ENCODE measurements at places on chromosomes 7 and 10. TPM values are rescaled to one million over a fixed set of nuclear protein-coding genes. Genes with fewer than 3 reads are reported as not detected.

Gene ERVW-1
- polyA plus RNA-seq = 0.06 TPM

Gene CACUL1
- 23.9 TPM for polyA plus RNA-seq

Gene CAMK1D
- 41.4 TPM for polyA plus RNA-seq

Gene LRRC4
- not detected for polyA plus RNA-seq

Gene LRRC27
- polyA plus RNA-seq = 14.5 TPM

Gene C10orf143
- 21.1 TPM for polyA plus RNA-seq

Gene SPACDR
- 0.78 TPM for polyA plus RNA-seq

Gene GPR141
- polyA plus RNA-seq = not detected

Gene BLOC1S2
- polyA plus RNA-seq = 103 TPM

Gene GPR26
- polyA plus RNA-seq = not detected

Gene SH2D4B
- not detected for polyA plus RNA-seq

Gene CARD11
- 52.4 TPM for polyA plus RNA-seq

Gene RPEL1
- not detected for polyA plus RNA-seq

Gene UCMA
- not detected for polyA plus RNA-seq

Gene TRIP6
- 4.6 TPM for polyA plus RNA-seq

Gene SLC18A3
- polyA plus RNA-seq = not detected

Gene ASZ1
- polyA plus RNA-seq = not detected

Gene ACSM6
- polyA plus RNA-seq = not detected

Gene WEE2
- polyA plus RNA-seq = not detected

Gene TMEM196
- polyA plus RNA-seq = not detected

Gene PNLIPRP2
- polyA plus RNA-seq = not detected

Gene MMP21
- polyA plus RNA-seq = not detected

Gene CFAP46
- polyA plus RNA-seq = not detected

Gene LGI1
- not detected for polyA plus RNA-seq

Gene GHRHR
- polyA plus RNA-seq = not detected

Gene CRHR2
- not detected for polyA plus RNA-seq

Gene PRKG1
- polyA plus RNA-seq = 0.36 TPM

Gene OPALIN
- polyA plus RNA-seq = not detected

Gene GALNT17
- polyA plus RNA-seq = not detected

Gene FBXL13
- 0.15 TPM for polyA plus RNA-seq

Gene HKDC1
- 0.43 TPM for polyA plus RNA-seq

Gene DYNC1I1
- polyA plus RNA-seq = not detected

Gene CPVL
- 1.6 TPM for polyA plus RNA-seq

Gene OR9A2
- not detected for polyA plus RNA-seq

Measured in IgD-negative memory B cell (primary cell).